ENCODE measurements at places on chromosomes 12 and 14.
A peak's percentile ranks its signal among the peaks of the same experiment; 100 is the strongest.

- ATAC-seq, result no peak
Observed at GRCh38 chr12:54432815-54433164, 13.7 kb upstream of the ITGA5 start.

DNA sequence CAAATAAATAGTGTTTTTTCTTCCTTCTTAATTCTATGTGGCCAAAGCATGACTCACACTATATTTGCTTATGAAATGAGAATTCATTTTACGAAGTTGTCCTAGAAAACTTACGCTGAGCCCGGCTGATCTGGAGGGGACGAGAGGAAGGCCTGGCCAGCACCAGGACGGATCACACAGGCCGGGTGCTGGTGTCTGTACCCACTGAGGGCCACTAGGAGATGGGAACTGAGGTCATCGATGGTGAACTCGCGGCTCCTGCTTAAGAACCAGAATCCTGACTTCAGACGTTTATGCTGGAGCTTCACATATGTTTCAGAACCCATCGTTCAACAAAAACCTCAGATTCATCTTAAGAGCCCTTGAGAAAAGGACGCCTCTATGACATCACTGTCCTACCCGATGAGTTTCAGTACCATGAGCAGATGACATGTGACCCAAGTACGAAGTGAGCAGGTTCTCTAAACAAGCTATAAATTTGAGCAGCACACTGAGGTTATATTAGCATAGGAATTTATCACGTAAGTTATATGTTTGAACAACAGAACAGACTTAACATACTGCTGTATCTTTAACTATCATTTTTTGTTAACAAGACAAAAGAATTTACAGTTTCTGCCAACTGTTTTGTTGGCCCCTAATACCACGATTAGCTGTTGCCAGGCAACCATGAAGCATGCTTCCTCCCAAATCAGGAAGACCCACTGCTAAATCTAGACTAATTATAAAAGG is 111.9 kb downstream of the FOXN3 start:
- ATAC-seq, result peak; percentile 31

GRCh38 chr12:39872425-39872824 is 233.5 kb downstream of the SLC2A13 start:
- ATAC-seq, result no peak

- ATAC-seq, result no peak
Observed at GRCh38 chr14:75539561-75540478, 17.6 kb downstream of the BATF start.

- ATAC-seq, result no peak
Observed at GRCh38 chr14:94823556-94824341, 53.8 kb upstream of the GSC start.

GRCh38 chr12:108316176-108317086 is 22.7 kb downstream of the CMKLR1 start:
- ATAC-seq, result no peak

DNA sequence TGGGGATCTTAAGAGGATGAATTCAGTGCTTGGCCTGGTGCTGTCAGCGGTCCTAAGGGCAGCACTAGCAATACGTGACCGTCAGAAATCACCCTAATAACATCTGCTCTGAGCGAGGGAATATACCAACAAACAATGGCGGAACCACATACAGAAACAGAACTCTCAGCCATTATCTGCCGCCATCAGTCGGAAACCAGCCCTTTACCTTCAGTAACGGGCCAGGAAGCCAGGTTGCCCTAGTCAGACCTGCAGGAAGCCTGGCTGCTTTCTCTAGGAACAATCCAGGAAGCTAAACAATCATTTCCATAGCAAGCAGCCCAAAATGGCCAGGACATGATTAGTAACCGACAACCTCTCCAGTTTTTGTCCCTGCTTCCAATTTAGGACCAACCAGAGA is 5.6 kb downstream of the CDCA4 start:
- no peak for ATAC-seq

DNA sequence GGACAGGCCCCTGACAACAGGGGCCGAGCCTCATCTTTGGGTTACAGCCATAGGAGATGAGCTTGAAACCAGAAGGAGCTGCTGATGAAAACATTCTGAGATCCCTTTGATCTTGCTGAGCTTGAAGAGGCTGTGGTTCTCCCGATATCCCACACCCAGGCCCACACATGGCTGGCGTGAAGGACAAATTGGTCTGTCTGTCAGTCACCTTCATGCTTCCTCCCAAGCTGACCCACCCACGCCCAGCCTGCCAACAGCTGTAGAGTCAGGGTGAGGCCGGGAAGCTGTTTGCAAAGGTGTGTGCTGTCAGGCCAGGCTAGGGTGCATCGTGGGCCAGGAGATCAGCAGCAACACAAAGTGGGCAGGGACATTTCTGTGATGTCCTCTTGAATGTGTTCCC is 43.2 kb downstream of the FZD10 start:
- ATAC-seq, result no peak

DNA sequence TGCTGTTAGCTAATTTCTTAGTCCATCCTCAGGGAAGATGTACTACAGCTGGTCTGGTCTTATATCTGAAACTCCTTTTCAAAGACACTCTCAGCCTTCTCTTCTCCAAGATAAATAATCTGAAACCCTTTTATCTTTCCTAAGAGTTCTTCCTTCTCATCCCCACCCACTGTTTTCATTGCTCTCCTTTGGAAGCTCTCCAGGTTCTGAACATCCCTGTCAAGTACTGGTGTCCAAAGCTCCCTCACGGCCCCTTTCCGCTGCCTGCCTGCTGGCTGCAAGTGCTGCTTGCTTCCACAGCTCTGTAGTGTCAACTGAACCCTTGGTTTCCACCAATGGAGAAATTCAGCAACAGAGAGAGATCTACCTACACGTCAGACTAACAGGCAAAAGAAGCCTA is 6.6 kb upstream of the SLC6A13 start:
- ATAC-seq, result no peak

DNA sequence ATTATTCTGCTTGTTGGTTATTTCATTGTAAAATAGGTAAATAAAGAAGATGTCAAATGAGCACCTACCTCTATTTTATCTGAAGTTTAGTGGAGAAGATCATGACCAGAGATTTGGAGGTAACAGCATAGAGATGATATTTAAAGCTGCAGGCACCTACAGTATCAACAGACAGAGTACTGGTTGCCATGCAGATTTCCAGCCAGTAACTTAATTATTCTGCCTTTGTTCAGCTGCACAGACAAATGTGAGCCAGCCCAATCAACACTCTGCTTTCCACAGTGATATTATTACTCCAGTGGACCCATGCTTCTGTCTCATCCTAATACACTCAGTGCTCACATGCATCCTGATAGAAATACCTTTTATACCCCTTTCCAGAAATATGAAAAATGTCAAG is 348.5 kb upstream of the RGS6 start:
- peak; percentile 12 for ATAC-seq

DNA sequence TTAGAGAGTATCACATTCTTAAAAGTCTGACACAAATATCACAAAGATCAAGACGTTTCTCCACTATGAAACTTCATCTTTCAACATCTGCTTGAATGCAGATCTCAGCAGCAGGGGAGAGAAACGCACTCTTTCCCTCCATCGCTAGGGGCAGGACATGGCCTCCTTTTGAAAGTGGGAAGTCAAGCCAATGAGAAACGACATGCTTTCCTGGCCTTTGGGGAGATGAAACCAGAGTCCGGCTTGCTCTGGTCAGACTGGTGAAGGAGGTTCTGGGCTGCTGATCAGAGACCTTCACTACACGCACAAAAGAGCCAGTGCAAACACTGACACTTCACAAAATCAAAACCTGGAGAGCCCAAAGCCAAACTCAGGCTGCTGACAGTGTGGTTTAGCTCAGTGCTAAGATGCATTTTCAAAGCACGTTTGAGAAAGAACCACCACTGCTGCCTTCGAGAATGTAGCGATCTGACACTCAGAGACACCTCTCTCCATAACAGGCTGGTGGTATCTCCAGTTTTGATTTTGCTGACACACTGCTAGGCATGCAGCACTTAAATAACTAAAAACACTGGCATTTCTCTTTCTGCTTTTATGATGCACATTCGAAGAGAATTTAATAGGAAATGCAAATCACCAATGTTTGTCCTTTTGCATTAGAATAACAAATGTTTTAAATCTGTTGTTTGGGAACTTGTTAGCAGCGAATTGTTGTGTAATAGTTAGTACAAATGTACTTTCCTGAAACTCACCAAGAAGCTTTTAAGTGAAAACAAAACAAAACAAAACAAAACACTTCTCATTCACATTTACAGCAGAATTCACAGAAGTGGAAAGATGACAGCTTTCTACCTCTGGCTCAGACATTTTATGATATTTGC is 93.9 kb upstream of the OVCH1 start:
- no peak for ATAC-seq

DNA sequence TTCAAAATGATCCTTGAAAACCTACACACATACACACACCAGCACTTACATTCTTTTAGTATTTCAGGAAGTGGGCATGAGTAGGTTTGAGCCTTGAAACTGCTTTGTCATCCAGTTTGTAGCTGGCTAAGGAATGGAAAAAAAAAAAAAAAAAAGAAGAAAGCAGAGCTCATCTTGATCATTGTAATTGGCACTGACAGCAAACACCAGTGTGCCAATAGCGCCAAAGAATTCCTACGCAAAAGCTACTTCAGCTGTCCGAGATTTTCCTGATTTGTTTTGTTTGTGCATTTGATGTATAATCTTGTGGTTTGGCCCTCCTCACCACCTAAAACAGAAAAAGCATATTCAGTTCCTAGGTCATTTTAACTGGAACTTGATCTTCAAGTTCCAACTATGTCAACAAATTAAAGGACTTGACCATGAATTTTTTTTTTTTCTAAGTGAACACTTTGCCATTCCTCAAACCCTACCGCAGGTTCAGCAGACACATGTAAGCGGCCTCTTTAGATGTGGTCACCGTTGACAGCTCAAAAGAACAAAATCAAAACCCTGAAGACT is 57.3 kb downstream of the FLRT2 start:
- ATAC-seq, result peak; percentile 89

- ATAC-seq, result no peak
Observed at GRCh38 chr14:91607322-91608047, 97.4 kb upstream of the PPP4R3A start.

- no peak for ATAC-seq
Observed at GRCh38 chr12:132123970-132124765, 20.0 kb downstream of the DDX51 start.

DNA sequence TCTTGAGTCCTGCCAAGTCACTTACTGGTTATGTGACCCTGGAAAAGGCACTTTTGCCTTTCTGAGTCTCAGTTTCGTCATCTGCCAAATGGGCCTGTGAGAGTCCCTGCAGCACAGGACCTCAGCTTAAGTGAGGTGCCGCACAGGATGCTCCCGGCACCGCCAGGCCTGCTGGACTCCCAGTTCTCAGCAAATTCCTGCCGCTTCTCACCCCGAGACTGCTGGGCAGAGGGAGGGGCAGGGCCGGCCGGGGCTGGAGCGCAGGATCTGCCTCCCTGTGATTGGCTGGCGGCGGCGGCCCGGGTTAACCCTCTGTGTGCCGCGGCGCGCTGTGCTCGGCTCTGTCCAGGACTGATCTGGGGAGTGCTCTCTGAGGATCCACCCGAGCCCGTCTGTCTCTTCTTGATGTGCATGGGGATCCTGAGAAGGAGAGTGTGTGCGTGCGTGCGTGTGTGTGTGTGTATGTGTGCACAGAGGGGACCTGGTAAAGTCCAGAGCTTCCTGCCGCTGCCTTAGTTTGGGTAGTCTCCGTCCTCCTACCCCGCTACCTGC is 8.6 kb downstream of the SETD1B start:
- ATAC-seq, result peak; percentile 86

- ATAC-seq, result no peak
Observed at GRCh38 chr14:73637830-73638229, 7.0 kb upstream of the DNAL1 start.

DNA sequence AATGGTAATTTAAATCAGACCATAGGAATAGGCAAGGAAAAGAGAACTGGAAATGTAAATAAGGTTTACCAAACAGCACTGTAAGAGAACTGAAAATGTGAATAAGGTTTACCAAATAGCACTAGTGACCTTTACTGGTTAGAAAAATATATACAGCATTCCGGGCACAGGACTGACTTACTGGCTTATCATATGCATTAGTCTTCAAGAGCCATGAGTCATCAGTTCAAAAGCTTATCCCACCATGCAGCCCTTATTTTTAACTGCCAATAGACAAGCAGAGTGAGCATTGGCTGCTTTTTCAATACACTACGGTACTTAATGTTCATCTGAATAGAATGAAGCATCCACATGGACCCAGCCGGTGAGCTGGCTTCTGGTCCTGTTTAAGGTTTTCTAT is 13.0 kb upstream of the NELL2 start:
- no peak for ATAC-seq

DNA sequence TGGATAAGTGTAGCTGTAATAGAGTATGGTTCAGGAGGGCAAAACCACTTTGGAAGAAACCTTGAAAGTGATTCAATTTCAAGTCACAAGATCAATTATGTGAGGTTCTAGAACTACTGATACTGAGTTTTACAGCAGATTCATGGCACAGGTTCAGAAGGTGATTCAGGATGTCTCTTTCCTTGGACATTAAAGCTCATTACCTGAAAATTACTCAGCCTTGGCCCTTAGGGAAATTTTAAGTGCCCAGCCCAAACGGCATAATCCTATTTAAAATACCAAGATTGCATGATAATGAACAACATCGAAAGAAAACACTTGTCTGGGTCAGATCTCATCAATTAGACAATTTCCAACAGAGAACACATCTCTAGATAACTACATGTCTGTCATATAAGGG is 70.2 kb upstream of the SLC38A2 start:
- ATAC-seq, result peak; percentile 64

- ATAC-seq, result no peak
Observed at GRCh38 chr12:118611295-118611694, 234.9 kb downstream of the SUDS3 start.

- ATAC-seq, result no peak
Observed at GRCh38 chr14:104676694-104677511, 12.5 kb upstream of the INF2 start.

DNA sequence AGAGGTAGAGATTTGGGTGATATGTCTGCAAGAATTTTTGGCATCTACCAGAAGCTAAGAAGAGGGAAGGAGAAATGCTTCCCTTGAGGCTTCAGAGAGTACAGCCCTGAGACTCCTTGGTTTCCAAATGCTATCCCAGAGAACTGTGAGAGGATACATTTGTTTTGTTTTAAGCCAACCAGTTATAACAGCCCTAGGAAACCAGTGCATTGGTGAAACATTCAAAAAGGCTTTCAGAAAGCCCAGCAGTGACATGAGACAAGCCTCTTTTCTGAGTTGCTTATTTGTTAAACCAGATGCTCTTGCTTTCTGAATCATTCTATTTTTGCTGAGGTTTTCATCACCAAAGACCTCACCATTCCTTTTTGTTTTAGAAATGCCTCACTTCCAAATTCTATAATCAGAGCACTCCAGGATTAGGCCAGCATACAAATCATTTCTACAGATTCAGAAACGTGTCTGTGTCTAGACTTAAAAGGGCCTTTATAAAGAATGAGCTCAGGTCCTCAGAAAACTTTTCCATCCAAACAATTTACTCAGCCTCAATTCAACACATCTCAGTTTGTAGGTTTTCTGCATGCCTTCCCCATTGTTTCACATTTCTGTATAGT is 1617.8 kb upstream of the FLRT2 start:
- no peak for ATAC-seq
